ENCODE measurements at places on chromosomes 5 and 9. TPM values are rescaled to one million over a fixed set of nuclear protein-coding genes. Genes with fewer than 3 reads are reported as not detected.

- no peaks in the 10 kb centered on the region for H3K27me3 ChIP-seq
- no peak for DNase-seq
- H3K4me1 ChIP-seq: no peaks in the 10 kb centered on the region
- no peaks in the 10 kb centered on the region for H3K36me3 ChIP-seq
- H3K27ac ChIP-seq: peak overlapping the region; percentile 43
Measured at GRCh38 chr5:72938206-72938605, 17.6 kb upstream of the FCHO2 start.

GRCh38 chr9:121441165-121441564 is 58.5 kb downstream of the GGTA1 start:
- no peak overlapping the region for H3K4me3 ChIP-seq
- H3K4me1 ChIP-seq: no peaks in the 10 kb centered on the region
- no peaks in the 10 kb centered on the region for H3K36me3 ChIP-seq
- H3K27ac ChIP-seq: no peak overlapping the region
- no peaks in the 10 kb centered on the region for H3K27me3 ChIP-seq

DNA sequence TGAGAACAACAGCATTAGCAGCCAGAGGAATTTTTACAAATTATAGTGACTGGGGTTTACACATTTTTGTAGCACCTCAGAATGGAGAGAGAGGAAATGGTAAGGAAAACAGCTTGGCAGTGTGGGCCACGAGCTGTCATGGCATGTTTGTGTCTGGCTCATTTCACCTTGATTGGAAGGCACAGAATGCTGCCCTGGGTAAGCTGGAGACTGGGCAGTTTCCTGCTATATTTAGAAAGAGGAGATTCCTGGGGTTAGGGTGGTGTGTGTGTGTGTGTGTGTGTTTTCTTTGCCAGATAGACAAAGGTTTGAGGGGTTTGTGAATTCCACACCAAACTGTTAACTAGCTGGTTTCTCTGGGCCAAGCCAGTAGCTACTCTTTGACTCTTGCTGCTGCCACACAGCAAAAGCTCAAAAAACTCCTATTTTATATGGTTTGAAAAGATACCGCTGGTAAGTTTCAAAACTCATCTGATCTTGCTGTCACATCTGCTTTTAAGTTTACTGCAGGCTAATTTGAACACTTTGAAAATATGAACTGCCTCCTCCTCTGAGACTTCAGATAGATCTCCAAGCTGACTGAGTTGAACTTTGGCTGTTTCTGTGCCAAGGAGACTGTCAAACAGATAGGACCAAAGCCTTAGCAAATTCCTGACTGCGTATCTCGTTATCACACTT is 9.1 kb downstream of the ARHGAP26 start:
- H3K27ac ChIP-seq: no peak overlapping the region
- H3K36me3 ChIP-seq: no peaks in the 10 kb centered on the region
- H3K27me3 ChIP-seq: no peaks in the 10 kb centered on the region
- H3K4me3 ChIP-seq: no peak overlapping the region

PCDHB3 gene
- total RNA-seq: 0.76 TPM
